ENCODE measurements at places on chromosomes 5 and 9. TPM values are rescaled to one million over a fixed set of nuclear protein-coding genes. Genes with fewer than 3 reads are reported as not detected.

DNA sequence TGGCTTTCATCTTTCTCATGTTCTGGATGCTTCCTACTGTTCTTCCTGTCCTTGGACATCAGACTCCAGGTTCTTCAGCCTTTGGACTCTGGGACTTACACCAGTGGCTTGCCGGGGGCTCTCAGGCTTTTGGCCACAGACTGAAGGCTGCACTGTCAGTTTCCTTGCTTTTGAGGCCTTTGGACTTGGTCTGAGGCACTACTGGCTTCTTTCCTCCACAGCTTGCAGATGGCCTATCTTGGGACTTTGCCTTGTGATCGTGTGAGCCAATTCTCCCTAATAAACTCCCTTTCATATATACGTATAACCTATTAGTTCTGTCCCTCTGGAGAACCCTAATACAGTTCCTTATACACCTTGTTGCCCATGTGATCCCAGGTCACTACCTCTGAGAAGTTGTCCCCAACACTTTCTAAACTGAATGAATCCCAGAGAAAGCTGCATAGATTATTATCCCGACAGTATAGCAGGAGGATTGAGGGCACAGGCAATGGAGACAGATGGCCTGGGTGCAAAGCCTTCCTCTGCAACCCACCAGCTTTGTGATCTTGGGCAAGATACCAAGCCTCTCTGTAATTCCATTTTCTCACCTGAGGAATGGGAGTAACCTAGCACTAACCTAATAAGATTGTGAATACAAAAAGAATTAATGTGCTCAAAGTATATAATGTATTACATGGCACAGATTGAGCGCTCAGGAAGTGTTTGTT lies 449.6 kb upstream of the BRINP1 start:
- no peak overlapping the region for H3K4me3 ChIP-seq
- no peaks in the 10 kb centered on the region for H3K36me3 ChIP-seq

DNA sequence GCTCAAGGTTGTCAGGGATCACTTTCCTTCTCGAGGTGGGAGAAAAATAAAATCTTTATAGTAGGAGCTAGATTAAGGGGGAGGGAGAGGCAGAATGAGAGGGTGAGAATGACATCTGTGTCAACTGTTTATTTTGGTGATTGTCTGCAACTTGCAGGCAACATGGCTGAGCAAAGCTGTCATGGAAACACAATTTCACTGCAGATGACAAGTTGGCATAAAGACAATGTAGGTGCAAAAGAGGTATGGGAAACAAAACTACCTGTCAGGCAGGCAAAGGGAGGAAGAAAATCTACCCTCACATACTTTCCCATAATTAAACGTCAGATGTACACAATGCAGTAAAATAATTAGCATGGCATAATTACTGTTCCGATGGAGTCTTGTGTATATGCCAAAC lies 167.4 kb downstream of the SLIT3 start:
- no peaks in the 10 kb centered on the region for H3K36me3 ChIP-seq
- H3K4me3 ChIP-seq = no peak overlapping the region
- no peak for DNase-seq
- H3K27ac ChIP-seq = no peak overlapping the region
- peaks cover 5% of the 10 kb centered on the region for H3K4me1 ChIP-seq

The PCDHGA12 gene
- total RNA-seq = 7.6 TPM

GRCh38 chr9:22052376-22052945 lies 43.4 kb upstream of the CDKN2B start:
- H3K27ac ChIP-seq = no peak overlapping the region
- no peaks in the 10 kb centered on the region for H3K4me1 ChIP-seq
- no peaks in the 10 kb centered on the region for H3K27me3 ChIP-seq
- no peak for DNase-seq
- H3K36me3 ChIP-seq = no peaks in the 10 kb centered on the region

The SLC1A1 gene
- 52.7 TPM for total RNA-seq

DNA sequence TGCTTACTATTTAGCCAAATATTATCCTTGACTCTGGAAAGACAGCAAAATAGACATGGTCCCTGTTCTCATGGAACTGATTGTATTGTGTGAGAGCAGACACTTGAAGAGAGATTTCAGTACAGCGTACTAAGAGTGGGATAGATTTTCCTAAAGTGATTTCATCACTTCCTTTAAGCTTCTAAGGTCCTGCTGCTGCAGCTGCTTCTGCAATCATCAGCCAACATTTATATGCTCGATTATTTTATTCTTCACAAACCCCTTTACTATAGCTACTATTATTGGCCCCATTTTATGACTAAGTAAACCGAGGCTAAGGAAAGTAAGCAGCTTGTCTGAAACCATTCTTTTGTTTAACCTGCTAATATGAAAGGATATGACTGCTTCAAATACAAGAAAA lies 137.7 kb downstream of the SPATA31D1 start:
- no peak for DNase-seq
- H3K36me3 ChIP-seq = no peaks in the 10 kb centered on the region
- H3K27me3 ChIP-seq = no peaks in the 10 kb centered on the region
- no peak overlapping the region for H3K27ac ChIP-seq
- no peak overlapping the region for H3K4me3 ChIP-seq

GRCh38 chr9:129270903-129271431 lies 92.9 kb upstream of the IER5L start:
- H3K36me3 ChIP-seq = no peaks in the 10 kb centered on the region
- no peaks in the 10 kb centered on the region for H3K27me3 ChIP-seq
- no peak overlapping the region for H3K27ac ChIP-seq
- peaks cover 4% of the 10 kb centered on the region for H3K4me1 ChIP-seq

DNA sequence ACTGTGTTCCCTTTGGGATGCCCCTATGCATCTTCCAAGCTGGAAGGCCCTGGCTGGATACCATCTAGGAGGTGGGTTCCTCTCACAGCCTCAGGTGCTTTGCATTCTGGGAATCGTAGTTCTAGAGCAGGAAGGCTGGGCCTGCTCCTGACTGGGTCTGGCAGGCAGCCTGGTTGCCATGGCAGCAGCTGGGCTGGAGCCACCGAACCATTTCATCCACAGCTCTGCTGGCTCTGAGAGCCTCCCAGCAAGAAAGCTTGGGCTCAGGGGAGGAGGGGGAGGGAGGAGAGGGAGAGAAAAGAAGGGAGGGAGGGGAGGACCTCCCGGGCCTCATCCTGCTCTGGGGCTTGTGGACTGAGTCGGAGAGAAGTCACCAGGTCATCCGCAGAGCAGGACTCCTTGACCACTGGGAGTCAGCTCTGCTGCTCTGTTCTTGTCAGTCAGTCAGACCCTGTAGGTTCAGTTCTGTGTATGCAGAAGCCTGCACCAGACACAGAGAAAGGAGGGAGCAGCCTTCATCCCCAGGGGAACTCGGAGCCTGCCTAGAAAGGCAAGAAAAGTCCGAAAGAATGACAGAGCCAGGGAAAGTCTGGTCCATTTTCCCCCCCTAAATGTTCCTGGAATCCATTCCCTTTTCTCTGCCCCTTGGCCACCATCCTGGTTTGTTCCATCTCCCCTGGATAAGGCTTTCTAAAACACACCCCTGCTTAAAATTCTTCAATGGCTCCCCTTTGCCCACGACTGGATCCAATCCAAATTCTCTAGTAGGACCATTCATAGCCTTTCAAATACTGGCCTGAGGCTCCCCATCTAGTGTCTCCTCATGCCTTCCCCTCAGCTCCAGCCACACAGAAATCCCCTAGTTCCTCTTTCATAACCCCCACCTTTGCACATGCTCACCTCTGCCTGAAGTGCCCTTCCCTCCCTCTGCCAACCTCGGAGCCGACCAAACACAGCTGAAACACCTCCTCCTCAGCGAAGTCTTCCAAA lies 65.4 kb upstream of the ARAP3 start:
- H3K4me1 ChIP-seq = no peaks in the 10 kb centered on the region
- H3K4me3 ChIP-seq = no peak overlapping the region
- peak; percentile 83 for DNase-seq
- no peak overlapping the region for H3K27ac ChIP-seq

GRCh38 chr5:54658010-54658409 lies 140.5 kb downstream of the SNX18 start:
- no peaks in the 10 kb centered on the region for H3K36me3 ChIP-seq
- H3K4me1 ChIP-seq = peaks cover 6% of the 10 kb centered on the region
- H3K27ac ChIP-seq = no peak overlapping the region
- H3K4me3 ChIP-seq = no peak overlapping the region
- no peak for DNase-seq

- no peak for DNase-seq
- no peaks in the 10 kb centered on the region for H3K27me3 ChIP-seq
- H3K4me1 ChIP-seq = no peaks in the 10 kb centered on the region
- H3K36me3 ChIP-seq = no peaks in the 10 kb centered on the region
Observed at GRCh38 chr5:50889790-50890189, 223.4 kb downstream of the PARP8 start.

The FBXL7 gene
- total RNA-seq = 13.3 TPM

DNA sequence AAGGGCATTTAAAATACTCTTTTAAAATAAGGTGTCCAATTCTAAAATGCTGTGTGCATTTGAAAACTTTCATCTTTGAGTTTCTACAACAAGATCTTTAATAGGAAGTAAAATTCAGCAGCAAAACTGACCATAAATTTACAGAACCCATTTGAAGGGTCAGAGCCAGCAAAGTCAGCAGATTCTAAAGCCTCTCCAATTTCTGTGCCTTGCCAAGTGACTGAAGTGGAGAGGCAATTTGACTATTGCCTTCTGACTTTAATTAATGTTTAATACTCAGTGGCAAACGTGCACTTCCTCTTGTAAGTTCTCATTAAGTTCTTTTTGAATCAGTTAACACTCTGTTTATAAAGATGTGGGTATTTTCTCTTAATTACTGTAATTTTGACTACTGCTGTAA lies 155.2 kb downstream of the BAAT start:
- H3K36me3 ChIP-seq = no peaks in the 10 kb centered on the region
- H3K4me1 ChIP-seq = no peaks in the 10 kb centered on the region
- H3K4me3 ChIP-seq = no peak overlapping the region
- no peak for DNase-seq
- no peaks in the 10 kb centered on the region for H3K27me3 ChIP-seq

GRCh38 chr9:93058355-93059010 lies at the start of gene SUSD3:
Gene SUSD3, plus strand, starts transcription at chr9:93058701. Its CDS starts 42 bp downstream, at chr9:93058743.
- peak; percentile 86 for DNase-seq
- H3K4me3 ChIP-seq = peak within 1 kb of the TSS; percentile 60
- peaks cover 35% of the 10 kb centered on the region for H3K4me1 ChIP-seq
- H3K27ac ChIP-seq = peak within 1 kb of the TSS; percentile 60

All from upper lobe of right lung (tissue), 1 donor.